GM23338 (cell line): ENCODE measurements at places on chromosomes 3 and 15.

- H3K36me3 ChIP-seq = no peaks in the 10 kb centered on the region
- peaks cover 9% of the 10 kb centered on the region for H3K4me1 ChIP-seq
- DNase-seq = no peak
- H3K27me3 ChIP-seq = no peaks in the 10 kb centered on the region
These were observed 316.9 kb upstream of the ICE2 start for GRCh38 chr15:60795889-60796288.

DNA sequence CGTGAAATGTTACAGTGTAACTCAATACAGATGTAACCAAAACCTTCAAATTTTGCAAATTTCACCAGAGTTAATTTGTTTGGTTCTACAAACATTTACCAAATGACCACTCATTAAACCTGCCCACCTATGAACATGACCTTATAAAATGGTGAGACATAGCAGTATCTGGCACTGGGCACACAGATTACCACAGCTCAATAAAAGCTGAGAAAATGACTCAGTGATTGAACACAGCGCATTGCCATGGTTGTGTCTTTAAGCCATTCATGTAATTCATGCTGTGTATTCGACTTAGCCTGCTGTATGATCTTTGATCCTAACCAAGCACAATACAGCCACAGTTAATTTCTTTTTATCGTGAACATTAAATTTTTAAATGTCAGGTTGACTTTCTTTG, 11.3 kb downstream of the PPARG start:
- H3K27me3 ChIP-seq = no peaks in the 10 kb centered on the region
- no peaks in the 10 kb centered on the region for H3K4me1 ChIP-seq
- H3K36me3 ChIP-seq = no peaks in the 10 kb centered on the region
- no peak for DNase-seq
- no peak overlapping the region for H3K4me3 ChIP-seq
- no peak overlapping the region for H3K27ac ChIP-seq

GRCh38 chr3:100915706-100916495, 77.3 kb downstream of the ABI3BP start:
- H3K4me1 ChIP-seq = peaks cover 13% of the 10 kb centered on the region
- no peak overlapping the region for H3K4me3 ChIP-seq
- H3K27ac ChIP-seq = no peak overlapping the region
- DNase-seq = no peak
- no peaks in the 10 kb centered on the region for H3K27me3 ChIP-seq
- H3K36me3 ChIP-seq = no peaks in the 10 kb centered on the region

- no peaks in the 10 kb centered on the region for H3K36me3 ChIP-seq
- H3K27me3 ChIP-seq = no peaks in the 10 kb centered on the region
- DNase-seq = no peak
- no peak overlapping the region for H3K27ac ChIP-seq
- H3K4me1 ChIP-seq = no peaks in the 10 kb centered on the region
These were observed 72.1 kb upstream of the ATP2B2 start for GRCh38 chr3:10577486-10577885.

- no peaks in the 10 kb centered on the region for H3K36me3 ChIP-seq
- H3K27me3 ChIP-seq = no peaks in the 10 kb centered on the region
- no peak overlapping the region for H3K4me3 ChIP-seq
- no peak for DNase-seq
- H3K27ac ChIP-seq = no peak overlapping the region
These were observed 110.5 kb downstream of the WDR72 start for GRCh38 chr15:53648934-53649333.

DNA sequence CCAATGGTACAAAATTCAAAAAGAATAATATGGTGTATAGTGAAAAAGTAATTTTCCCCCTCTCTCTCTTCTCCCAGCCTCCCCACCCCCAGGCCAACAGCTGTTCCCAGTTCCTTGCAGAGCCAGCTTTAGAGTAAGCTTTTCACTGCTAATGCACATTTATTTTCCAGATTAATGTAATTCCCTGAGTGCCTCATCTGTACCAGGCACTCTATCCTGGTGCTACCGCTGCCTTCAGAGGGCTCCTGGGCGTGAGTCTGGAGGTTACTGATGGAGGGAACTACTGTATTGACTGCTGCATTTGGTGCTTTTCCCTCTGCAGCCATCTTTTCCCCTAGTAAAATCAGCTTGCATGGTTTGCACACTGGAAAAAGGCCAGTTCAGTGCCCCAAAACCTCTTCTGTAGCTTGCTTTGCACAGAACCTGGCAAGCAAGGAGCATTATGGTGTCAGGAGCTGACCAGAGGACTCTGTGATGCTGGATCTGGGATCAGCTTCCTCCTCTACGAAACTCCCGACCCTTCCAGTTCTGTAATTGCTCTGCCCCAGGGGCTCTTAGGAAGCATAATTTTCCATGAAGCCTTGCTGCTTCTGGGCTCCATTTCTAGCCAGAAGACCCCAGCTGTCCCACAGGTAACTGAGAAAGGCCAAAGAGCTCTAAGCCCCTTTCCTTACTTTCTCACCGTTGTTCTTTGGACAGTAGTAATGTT, 8.5 kb upstream of the USP3 start:
- H3K4me3 ChIP-seq = peak overlapping the region; percentile 31
- peaks cover 86% of the 10 kb centered on the region for H3K27me3 ChIP-seq
- no peaks in the 10 kb centered on the region for H3K36me3 ChIP-seq
- no peak for DNase-seq
- H3K4me1 ChIP-seq = peaks cover 52% of the 10 kb centered on the region

DNA sequence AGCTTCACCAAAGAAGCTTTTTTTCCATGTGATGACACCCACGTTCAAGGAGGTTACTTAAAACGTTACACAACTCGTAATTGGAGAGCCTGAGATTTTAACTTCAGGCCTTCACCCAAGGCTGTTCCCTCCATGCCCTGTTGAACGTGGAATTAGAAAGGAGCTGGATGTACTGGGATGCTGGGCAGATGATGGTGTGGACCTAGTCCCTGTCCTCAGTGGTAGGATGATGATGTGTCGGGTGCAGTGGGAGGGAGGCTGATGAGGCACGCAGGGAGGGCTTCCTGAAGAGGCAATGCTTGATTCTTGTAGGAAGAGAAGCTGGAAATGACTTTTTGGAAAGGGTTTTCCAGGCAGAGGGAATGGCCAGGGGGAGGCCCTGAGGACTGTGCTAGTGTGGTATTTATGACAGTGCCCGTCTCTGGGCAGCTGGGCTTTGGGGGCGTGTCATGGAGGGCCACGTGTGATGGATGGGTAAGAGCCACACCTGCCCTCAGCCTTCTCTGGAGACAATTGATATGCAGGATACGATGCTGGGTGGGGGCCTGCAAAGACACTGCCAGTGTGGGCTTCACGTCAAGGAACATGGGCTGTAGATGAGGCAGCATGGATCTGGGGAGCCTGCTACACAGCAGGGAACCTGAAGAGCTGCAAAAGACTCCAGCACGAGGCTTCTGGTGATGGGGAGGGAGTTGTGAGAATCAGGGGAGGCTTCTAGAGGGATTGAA, 15.3 kb downstream of the SYNM start:
- no peaks in the 10 kb centered on the region for H3K36me3 ChIP-seq
- H3K27ac ChIP-seq = no peak overlapping the region
- no peak for DNase-seq

- H3K27me3 ChIP-seq = no peaks in the 10 kb centered on the region
- no peak overlapping the region for H3K4me3 ChIP-seq
- peaks cover 10% of the 10 kb centered on the region for H3K4me1 ChIP-seq
- H3K27ac ChIP-seq = no peak overlapping the region
These were observed 59.2 kb downstream of the SRGAP3 start for GRCh38 chr3:9190276-9190675.

GRCh38 chr15:56920367-56920627, 1.9 kb downstream of the TCF12 start:
- peak overlapping the region; percentile 89 for H3K4me3 ChIP-seq
- H3K36me3 ChIP-seq = peaks cover 14% of the 10 kb centered on the region; the same call in 1 of the 2 replicates
- peaks cover 21% of the 10 kb centered on the region for H3K4me1 ChIP-seq

GRCh38 chr3:168003911-168004310, 91.8 kb downstream of the GOLIM4 start:
- no peak overlapping the region for H3K4me3 ChIP-seq
- no peak overlapping the region for H3K27ac ChIP-seq
- H3K27me3 ChIP-seq = no peaks in the 10 kb centered on the region
- DNase-seq = no peak
- H3K4me1 ChIP-seq = no peaks in the 10 kb centered on the region

- DNase-seq = peak; percentile 23
- H3K36me3 ChIP-seq = no peaks in the 10 kb centered on the region
- no peak overlapping the region for H3K27ac ChIP-seq
These were observed 74.6 kb downstream of the FGF12 start for GRCh38 chr3:192652727-192653126.

DNA sequence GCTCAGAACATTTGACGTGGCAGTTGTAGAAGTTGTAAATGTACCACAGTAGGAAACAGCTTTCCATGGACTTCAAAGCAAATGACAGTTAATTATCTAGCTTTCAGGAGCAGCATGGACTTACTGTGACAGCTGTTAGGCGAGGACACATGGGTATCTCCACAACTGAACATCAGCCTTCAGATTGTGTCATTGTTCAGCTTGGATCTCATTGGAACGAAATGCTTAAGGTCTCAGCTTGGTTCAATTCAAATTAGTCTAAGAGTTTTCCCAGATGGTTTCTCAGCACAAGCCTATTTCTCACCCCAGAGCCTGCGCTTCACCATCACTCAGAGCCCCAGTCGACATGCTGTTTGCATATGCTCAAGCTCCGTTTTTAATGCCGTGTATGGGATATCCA, 21.1 kb upstream of the GYG1 start:
- H3K4me3 ChIP-seq = no peak overlapping the region
- H3K4me1 ChIP-seq = peaks cover 2% of the 10 kb centered on the region
- no peaks in the 10 kb centered on the region for H3K36me3 ChIP-seq
- H3K27ac ChIP-seq = no peak overlapping the region
- DNase-seq = no peak

GRCh38 chr3:117600666-117601065, 891.1 kb downstream of the TUSC7 start:
- H3K4me3 ChIP-seq = no peak overlapping the region
- no peak overlapping the region for H3K27ac ChIP-seq
- DNase-seq = no peak
- H3K36me3 ChIP-seq = no peaks in the 10 kb centered on the region
- no peaks in the 10 kb centered on the region for H3K27me3 ChIP-seq
- H3K4me1 ChIP-seq = peaks cover 18% of the 10 kb centered on the region

GRCh38 chr3:9552252-9552999, 1.2 kb downstream of the LHFPL4 start:
- H3K4me1 ChIP-seq = peaks cover 29% of the 10 kb centered on the region
- peaks cover 10% of the 10 kb centered on the region; the same call in 1 of the 2 replicates for H3K27me3 ChIP-seq
- H3K36me3 ChIP-seq = no peaks in the 10 kb centered on the region
- H3K27ac ChIP-seq = no peak overlapping the region

DNA sequence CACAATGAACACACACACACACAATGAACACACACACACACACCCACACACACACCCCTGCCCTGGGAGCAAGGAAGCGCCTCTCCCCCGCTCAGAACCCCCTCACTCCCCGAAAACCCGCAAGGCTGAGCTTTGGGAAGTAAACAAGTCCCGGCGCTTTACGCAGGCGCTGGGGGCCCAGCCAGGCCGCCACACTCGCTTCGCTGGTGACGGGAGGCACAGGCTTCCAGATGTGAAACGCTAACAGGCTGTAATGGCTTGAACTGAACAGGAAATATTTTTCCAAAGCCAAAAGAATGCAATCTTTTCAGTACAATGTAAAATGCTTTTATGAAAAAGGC, 122.7 kb upstream of the IGF1R start:
- H3K4me1 ChIP-seq = peaks cover 14% of the 10 kb centered on the region
- H3K27ac ChIP-seq = no peak overlapping the region
- H3K4me3 ChIP-seq = no peak overlapping the region; the same call in 1 of the 2 replicates

- DNase-seq = no peak
- no peak overlapping the region for H3K4me3 ChIP-seq
- H3K27ac ChIP-seq = no peak overlapping the region
- H3K4me1 ChIP-seq = peaks cover 9% of the 10 kb centered on the region
- H3K36me3 ChIP-seq = no peaks in the 10 kb centered on the region
These were observed 86.9 kb upstream of the COL6A5 start for GRCh38 chr3:130258532-130258952.

DNA sequence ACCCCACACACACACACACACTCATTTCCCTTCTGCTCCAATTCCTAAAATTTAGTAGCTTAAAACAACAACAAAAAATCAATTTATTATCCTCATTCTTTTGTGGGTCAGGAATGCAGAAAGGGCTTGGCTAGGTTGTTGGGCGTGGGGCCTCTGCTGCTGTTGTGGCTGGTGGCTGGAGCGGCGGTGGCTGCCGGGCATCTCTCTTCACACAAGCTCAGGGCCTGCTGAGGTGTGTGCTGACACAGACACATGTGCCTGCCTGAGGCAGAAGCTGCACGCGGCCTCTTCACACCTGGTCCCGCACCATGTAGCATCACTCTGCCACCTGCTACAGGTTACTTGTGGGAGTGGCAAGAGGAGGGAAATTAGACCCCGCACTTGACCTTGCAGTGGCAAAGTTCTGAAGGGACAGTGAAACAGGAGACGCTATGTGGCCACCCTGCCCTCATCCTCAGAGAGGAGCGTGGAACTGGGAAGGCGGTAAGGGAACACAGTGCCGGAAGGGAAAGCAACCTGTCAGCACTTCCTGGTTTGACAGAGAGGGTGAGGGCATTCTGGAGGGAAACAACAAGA, 64.0 kb upstream of the PRR20G start:
- H3K4me3 ChIP-seq = no peak overlapping the region
- H3K36me3 ChIP-seq = no peaks in the 10 kb centered on the region; the same call in 1 of the 2 replicates
- DNase-seq = no peak
- H3K4me1 ChIP-seq = no peaks in the 10 kb centered on the region
- no peaks in the 10 kb centered on the region for H3K27me3 ChIP-seq

- H3K4me3 ChIP-seq = no peak overlapping the region
- H3K4me1 ChIP-seq = no peaks in the 10 kb centered on the region
- no peak for DNase-seq
- H3K27ac ChIP-seq = no peak overlapping the region
These were observed 117.8 kb downstream of the TMEM266 start for GRCh38 chr15:76177491-76178040.

DNA sequence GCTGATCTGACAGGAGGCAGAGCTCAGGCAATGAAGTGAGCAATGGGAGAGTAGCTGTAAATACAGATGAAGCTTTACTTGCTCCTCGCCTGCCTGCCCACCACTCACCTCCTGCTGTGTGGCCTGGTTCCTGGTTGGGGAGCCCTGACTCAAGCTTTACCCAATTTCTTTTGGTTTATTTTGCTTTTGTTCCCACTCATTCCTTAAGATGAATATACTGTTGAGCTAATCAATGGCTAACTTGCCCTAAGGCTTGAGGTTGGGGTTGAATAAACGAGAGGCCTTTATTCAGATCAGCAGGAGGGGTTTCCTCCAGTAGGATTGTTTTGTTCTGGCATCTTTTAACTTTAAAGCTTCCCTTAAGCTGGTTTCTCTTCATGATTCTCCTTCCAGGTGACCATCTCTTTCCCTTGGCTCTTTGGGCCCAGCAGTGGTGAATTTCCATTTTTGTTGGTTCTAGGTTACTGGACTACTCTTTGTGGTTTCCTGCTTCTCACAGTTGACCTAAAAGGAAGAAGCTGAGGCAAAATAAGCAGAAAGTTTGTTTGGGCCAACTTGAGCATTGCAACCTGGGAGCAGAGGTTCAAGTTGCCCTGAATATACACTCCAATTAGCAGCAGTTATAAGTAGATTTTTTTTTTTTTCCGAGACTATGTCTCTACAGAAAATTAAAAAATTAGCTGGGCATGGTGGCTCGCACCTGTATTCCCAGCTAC, 44.4 kb downstream of the STARD9 start:
- no peaks in the 10 kb centered on the region for H3K36me3 ChIP-seq
- H3K4me1 ChIP-seq = peaks cover 14% of the 10 kb centered on the region
- H3K27ac ChIP-seq = peak overlapping the region; percentile 81
- peak; percentile 80 for DNase-seq
- no peak overlapping the region for H3K4me3 ChIP-seq

GRCh38 chr15:93748710-93749109, 482.7 kb upstream of the MCTP2 start:
- H3K36me3 ChIP-seq = 0 out of 2 replicates have a peak, but pooled peaks cover 3% of the 10 kb centered on the region
- no peak overlapping the region for H3K4me3 ChIP-seq
- DNase-seq = no peak
- no peak overlapping the region for H3K27ac ChIP-seq
- H3K27me3 ChIP-seq = no peaks in the 10 kb centered on the region
